ENCODE measurements at places on chromosomes 5 and 9.

DNA sequence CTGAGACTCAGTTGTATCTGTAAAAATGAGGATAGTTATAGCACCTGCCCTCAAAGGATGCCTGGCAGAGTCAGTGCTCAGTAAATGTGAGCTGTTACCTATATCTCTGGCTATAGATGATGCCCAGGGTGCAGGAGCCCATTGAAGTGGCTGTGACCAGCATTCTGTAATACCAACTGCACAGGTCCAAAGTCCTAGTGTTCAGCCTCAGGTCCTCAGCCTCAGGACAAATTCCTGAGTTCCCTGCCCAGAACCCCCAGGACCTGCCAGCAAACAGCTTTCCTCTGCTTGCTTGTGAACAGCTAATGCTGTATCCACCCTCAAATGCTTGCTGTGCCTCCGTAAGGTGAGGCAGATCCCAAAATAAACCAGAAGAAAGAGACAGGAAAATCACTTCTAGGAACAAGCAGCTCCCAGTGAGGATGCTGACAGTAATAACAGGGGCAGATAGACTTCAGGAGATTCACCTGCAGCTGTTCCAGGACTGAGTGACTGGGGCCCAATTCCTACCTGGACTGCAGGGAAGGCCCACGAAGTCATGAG lies 80.8 kb downstream of the SIL1 start:
- peak; percentile 48 for DNase-seq

- no peak for DNase-seq
Observed at GRCh38 chr5:93359296-93359959, 221.6 kb downstream of the NR2F1-AS1 start.

GRCh38 chr5:7464182-7464581 lies 68.2 kb downstream of the ADCY2 start:
- DNase-seq = no peak

DNA sequence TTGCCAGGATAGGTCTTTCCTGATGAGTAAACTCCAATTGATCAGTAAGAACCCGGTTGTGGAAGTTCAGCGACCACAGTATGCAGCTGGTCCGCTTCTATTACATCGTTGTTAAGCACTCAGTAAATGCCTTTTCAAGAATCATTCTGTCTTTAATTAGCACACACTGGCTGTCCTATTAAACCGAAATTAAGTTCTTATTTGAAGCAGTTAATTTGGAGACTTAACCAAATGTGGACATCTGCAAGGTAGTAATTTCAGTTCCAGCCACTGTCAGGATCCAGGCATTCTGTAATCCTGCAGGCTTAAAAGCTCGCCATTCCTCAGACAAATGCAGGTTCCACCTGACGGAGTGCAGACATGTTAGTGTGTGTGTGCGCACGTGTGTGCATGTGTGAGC lies 254.6 kb downstream of the IRX2 start:
- no peak for DNase-seq

- no peak for DNase-seq
Observed at GRCh38 chr5:54135042-54135441, 175.3 kb downstream of the ARL15 start.

GRCh38 chr9:38060681-38061080 lies 8.3 kb downstream of the SHB start:
- no peak for DNase-seq

DNA sequence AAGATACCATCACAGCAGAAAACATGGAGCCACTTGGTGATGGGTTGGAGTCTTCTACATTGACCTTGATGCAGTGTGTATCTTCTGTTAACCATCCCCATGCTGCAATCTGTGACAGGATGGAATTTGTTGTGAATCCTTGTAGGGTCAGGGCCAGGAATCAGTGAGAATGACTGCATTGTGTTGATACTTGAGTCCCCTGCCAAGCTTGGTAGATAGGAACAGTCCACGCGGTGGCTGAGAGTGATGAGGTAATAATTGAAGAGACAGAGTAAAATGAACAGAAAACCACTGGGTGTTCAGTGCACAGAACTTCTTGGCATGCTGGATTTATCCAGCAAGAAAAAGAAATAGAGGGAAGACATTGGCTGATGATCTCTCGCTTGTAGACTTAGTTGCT lies 217.5 kb downstream of the MAN2A1 start:
- DNase-seq = no peak

- no peak for DNase-seq
Observed at GRCh38 chr5:135669416-135669815, 90.6 kb upstream of the CXCL14 start.

DNA sequence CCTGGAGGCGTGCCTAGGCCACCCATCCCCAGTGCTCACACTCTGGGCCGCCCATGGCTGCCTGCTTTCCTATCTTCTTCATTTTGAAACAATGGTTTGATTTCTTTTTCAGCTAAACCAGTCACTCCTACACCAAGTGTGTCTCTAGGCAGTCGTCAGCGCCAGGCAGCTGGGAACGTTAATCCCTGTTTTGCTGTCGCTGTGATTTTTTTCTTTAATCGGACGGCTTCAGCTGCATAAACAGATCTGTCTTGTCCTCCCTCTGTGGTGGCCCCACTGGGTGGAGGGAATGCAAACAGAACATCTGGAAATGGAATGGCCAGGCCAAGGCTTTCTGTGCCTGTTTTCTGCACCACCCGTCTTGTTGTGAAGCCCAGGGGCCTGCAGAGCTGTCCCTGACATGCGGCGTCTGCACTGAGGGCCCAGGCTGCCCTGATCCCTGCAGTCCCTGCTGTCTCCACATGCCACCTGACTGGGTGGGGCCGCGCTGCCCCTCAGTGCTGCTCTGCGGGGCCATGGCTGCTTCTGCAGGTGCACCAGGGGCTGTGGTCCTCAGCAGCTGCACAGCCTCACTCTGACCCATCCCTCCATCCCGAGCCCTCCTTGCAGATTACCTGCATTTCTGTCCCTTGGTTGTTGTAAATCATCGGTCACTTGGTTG lies 51.5 kb downstream of the WNK2 start:
- no peak for DNase-seq
